Adrenal gland (tissue), 19 donors: ENCODE measurements at places on chromosomes 3 and 15. TPM values are rescaled to one million over a fixed set of nuclear protein-coding genes. Genes with fewer than 3 reads are reported as not detected.

The NDUFAF3 gene
- 269 TPM for polyA plus RNA-seq

DNA sequence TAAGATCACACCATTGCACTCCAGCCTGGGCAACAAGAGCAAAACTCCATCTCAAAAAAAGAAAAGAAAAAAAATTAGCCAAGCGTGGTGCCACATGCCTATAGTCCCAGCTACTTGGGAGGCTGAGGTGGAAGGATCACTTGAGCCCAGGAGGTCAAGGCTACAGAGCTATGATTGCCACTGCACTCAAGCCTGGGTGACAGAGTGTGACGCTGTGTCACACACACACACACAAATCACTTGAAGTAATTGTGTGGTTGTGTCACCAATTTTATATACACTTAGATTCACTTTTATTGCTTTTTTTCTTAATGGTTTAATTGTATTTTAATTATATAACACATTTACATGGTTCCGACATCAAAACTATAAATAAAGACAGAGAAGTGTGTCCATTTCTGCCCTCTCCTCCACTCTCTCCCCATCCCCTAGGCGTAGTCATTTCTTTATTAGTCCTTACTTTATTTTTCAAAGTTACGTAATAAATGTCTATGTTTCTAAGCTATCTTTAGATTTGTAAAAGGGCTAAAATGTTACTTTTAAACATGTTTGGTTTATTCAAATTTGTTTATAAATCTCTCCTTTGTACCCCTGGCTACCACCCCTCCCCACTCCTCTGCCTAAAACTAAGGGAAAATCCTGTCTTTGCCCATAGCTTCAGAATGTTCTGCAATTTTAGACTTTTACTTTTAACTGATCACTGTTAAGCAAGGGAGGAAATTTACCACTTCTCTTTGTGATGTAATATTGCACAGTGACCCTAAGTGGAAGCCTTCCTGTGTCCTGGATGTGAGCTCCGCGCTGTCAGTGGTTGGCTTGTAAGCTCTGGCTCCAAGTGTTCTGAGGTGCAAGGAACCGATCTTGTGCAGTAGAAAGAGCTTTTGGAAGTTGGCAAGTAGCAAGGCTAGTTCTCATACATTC lies 10.8 kb upstream of the VILL start:
- no peak for DNase-seq

GRCh38 chr3:195559723-195560409 lies 16.7 kb upstream of the PPP1R2 start:
- DNase-seq, result no peak

GRCh38 chr3:127445581-127446343 lies 144.8 kb downstream of the TPRA1 start:
- DNase-seq, result no peak

GRCh38 chr3:50651920-50652529 lies 22.7 kb upstream of the DOCK3 start:
- peak; percentile 48 for DNase-seq
